ENCODE measurements at places on chromosomes 7 and 10.

GRCh38 chr7:94252124-94252523 is 142.6 kb upstream of the COL1A2 start:
- no peaks in the 10 kb centered on the region for H3K27me3 ChIP-seq
- DNase-seq, result no peak
- H3K36me3 ChIP-seq, result no peaks in the 10 kb centered on the region
- H3K4me1 ChIP-seq, result no peaks in the 10 kb centered on the region

DNA sequence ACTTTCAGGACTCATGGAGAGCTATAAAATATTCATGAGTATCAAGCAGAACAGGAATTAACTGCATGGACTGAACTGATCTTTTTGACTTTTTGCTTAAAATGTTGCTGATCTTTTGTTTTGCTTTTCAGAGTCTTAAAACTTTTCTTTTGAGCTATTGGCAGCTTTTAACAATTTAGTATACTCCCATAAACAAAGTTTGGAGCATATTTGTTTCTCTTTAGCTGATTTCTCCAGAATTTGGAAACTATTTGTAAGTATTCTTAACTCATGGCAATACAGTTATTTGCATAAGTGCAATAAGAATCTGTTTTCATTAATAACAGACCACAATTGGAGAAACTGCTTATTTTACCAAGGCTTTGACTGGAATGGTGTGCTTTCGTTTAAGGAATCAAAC is 73.4 kb upstream of the C1GALT1 start:
- H3K27me3 ChIP-seq, result no peaks in the 10 kb centered on the region
- H3K4me1 ChIP-seq, result peaks cover 18% of the 10 kb centered on the region
- H3K4me3 ChIP-seq, result no peak overlapping the region
- no peak for DNase-seq
- peaks cover 3% of the 10 kb centered on the region for H3K36me3 ChIP-seq
- no peak overlapping the region for H3K27ac ChIP-seq

- H3K27me3 ChIP-seq, result no peaks in the 10 kb centered on the region
- H3K4me3 ChIP-seq, result no peak overlapping the region
- no peak overlapping the region for H3K27ac ChIP-seq
- DNase-seq, result no peak
These were observed 103.9 kb downstream of the PPP1R9A start for GRCh38 chr7:95011146-95011928.

GRCh38 chr10:119209035-119209735 is 1.8 kb downstream of the GRK5 start:
- peak overlapping the region; percentile 87 for H3K4me3 ChIP-seq
- H3K4me1 ChIP-seq, result peaks cover 68% of the 10 kb centered on the region
- peak; percentile 68 for DNase-seq
- H3K27me3 ChIP-seq, result no peaks in the 10 kb centered on the region
- H3K27ac ChIP-seq, result peak overlapping the region; percentile 76

- no peaks in the 10 kb centered on the region for H3K36me3 ChIP-seq
- H3K27me3 ChIP-seq, result no peaks in the 10 kb centered on the region
- peaks cover 6% of the 10 kb centered on the region for H3K4me1 ChIP-seq
- no peak for DNase-seq
These were observed 179.5 kb upstream of the PLXNA4 start for GRCh38 chr7:132755538-132756483.

DNA sequence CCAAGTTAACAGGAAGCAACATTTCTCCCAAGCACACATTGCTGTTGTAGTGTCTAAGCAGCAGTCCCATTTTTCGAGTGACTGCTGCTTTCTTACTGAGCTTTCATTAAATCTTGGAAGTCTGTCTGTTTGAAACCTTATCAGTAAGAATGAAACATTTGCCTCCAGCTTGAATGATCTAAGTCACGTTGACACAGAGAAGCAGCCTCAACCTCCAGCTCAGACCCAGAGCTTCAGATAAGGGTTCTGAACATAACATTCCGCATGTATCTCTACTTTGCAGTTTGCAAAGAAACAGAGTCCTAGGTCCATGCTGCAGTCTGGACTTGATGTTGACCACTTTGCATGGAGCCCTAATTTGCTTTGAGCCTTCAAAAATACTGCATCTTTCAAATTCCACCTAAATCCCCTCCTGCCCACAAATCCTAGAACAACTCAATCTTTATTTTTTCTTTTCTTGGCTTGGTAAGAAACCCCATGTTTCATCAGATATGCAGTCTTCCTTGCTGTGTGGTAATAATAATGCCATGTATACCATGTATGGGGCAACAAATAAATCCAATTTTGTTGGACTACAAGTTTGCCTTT is 698.7 kb upstream of the IGFBP3 start:
- DNase-seq, result no peak
- H3K4me1 ChIP-seq, result no peaks in the 10 kb centered on the region
- H3K36me3 ChIP-seq, result no peaks in the 10 kb centered on the region
- no peaks in the 10 kb centered on the region for H3K27me3 ChIP-seq
- H3K27ac ChIP-seq, result no peak overlapping the region

DNA sequence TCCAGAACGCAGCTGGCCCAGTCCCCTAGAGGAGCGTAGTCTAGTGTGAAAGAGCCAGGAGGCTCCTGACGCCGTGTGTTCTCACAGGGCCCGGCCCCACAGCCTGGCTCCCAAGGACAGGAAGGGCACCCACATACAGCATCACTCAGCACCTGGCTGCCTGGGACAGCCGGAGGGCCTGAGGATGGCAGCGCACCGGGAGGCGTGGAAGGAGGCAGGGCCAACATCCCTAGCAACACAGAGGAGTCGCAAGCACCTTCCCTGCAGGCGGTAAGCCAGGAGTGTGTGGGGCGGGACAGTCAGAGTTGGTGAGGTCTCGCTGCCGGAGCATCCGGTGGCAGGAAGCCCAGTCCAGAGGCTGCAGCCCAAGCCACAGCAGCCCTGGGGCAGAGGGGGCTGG is 125.8 kb downstream of the MAD1L1 start:
- no peaks in the 10 kb centered on the region for H3K27me3 ChIP-seq
- H3K4me1 ChIP-seq, result peaks cover 46% of the 10 kb centered on the region
- DNase-seq, result no peak
- no peak overlapping the region for H3K27ac ChIP-seq
- no peak overlapping the region for H3K4me3 ChIP-seq

GRCh38 chr10:101858723-101859500 is 15.3 kb upstream of the KCNIP2 start:
- peaks cover 6% of the 10 kb centered on the region for H3K4me1 ChIP-seq
- H3K27me3 ChIP-seq, result no peaks in the 10 kb centered on the region
- H3K4me3 ChIP-seq, result no peak overlapping the region
- H3K36me3 ChIP-seq, result peaks cover 18% of the 10 kb centered on the region
- no peak overlapping the region for H3K27ac ChIP-seq

DNA sequence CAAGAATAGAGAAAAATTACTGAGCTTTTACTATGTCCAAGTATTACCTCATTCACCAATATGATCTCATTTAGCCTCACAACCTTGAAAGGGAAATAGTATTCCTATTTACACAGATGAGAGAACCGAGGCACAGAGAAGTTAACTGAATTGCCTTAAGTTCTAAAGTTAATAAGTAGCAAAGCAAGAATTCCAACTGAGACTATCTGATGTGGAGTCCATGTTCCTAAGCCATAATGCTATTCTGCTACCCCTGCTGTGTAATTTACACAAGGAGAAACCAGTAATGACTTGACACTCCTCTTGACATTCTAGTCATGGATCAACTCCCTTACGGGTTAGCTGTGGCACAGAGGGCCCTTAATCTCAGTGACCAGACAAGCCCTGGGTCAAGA is 60.7 kb downstream of the ABCB4 start:
- H3K4me1 ChIP-seq, result no peaks in the 10 kb centered on the region
- no peak for DNase-seq
- H3K4me3 ChIP-seq, result no peak overlapping the region
- H3K27me3 ChIP-seq, result peaks cover 5% of the 10 kb centered on the region
- no peaks in the 10 kb centered on the region for H3K36me3 ChIP-seq

DNA sequence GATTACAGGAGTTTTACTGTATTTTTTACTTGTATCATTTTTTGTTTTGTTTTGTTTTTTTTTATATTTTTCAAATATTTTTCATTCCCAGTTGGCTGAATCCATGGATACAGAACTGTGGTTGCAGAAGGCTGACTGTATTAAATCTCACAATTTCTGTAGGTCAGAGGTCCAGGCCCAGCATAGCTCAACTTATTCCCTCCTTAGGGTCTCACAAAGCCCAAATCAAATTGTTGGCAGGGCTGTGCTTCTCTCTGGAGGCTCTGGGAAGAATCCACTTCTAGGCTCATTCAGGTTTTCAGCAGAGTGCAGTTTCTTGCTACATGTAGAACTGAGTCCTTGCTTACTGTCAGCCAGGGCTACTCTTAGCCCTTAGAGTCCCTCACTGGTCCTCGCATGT is 22.6 kb downstream of the TSPAN14 start:
- no peak for DNase-seq
- no peaks in the 10 kb centered on the region for H3K27me3 ChIP-seq
- H3K4me3 ChIP-seq, result no peak overlapping the region
- H3K27ac ChIP-seq, result peak overlapping the region; percentile 56
- peaks cover 80% of the 10 kb centered on the region for H3K4me1 ChIP-seq

GRCh38 chr10:61024856-61025201 is 80.8 kb upstream of the RHOBTB1 start:
- no peak overlapping the region for H3K4me3 ChIP-seq
- H3K4me1 ChIP-seq, result no peaks in the 10 kb centered on the region
- no peaks in the 10 kb centered on the region for H3K36me3 ChIP-seq
- peaks cover 2% of the 10 kb centered on the region for H3K27me3 ChIP-seq
